ENCODE measurements at places on chromosomes 12 and 14. TPM values are rescaled to one million over a fixed set of nuclear protein-coding genes. Genes with fewer than 3 reads are reported as not detected.

GRCh38 chr12:51921017-51921725 lies 13.9 kb downstream of the ACVRL1 start:
- H3K4me1 ChIP-seq, result no peaks in the 10 kb centered on the region
- H3K4me3 ChIP-seq, result no peak overlapping the region
- DNase-seq, result peak; percentile 68

SLC16A7 gene
- total RNA-seq, result 60.2 TPM

DNA sequence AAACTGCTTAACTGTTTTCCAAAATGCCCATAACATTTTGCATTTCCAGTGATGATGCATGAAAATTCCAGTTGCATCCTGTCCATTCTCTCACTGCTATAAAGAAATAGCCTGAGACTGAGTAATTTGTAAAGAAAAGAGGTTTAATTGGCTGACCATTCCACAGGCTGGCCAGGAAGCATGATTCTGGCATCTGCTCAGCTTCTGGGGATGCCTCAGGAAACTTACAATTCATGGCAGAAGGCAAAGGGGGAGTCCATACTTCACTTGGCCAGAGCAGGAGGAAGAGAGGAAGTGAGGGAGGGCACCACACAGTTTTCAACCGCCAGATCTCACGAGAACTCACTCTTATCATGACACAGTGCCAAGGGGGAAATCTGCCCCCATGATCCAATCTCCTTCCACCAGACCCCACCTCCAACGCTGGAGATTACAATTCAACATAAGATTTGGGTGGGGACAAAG lies 18.2 kb upstream of the CLEC2D start:
- no peak overlapping the region for H3K4me3 ChIP-seq
- DNase-seq, result no peak
- H3K27ac ChIP-seq, result no peak overlapping the region
- no peaks in the 10 kb centered on the region for H3K36me3 ChIP-seq

- H3K27ac ChIP-seq, result no peak overlapping the region
- no peaks in the 10 kb centered on the region for H3K27me3 ChIP-seq
- no peak overlapping the region for H3K4me3 ChIP-seq
Measured at GRCh38 chr12:121345151-121345815, 6.9 kb downstream of the ANAPC5 start.

KRT6A gene
- not detected for total RNA-seq

GRCh38 chr12:87661786-87662377 lies 367.3 kb downstream of the C12orf50 start:
- no peaks in the 10 kb centered on the region for H3K27me3 ChIP-seq
- H3K4me3 ChIP-seq, result peak overlapping the region; percentile 26
- H3K4me1 ChIP-seq, result no peaks in the 10 kb centered on the region
- no peaks in the 10 kb centered on the region for H3K36me3 ChIP-seq
- no peak overlapping the region for H3K27ac ChIP-seq
- no peak for DNase-seq

- H3K4me3 ChIP-seq, result no peak overlapping the region
- no peak overlapping the region for H3K27ac ChIP-seq
- H3K4me1 ChIP-seq, result no peaks in the 10 kb centered on the region
- no peaks in the 10 kb centered on the region for H3K27me3 ChIP-seq
Measured at GRCh38 chr14:30706704-30707103, 84.6 kb downstream of the SCFD1 start.

DNA sequence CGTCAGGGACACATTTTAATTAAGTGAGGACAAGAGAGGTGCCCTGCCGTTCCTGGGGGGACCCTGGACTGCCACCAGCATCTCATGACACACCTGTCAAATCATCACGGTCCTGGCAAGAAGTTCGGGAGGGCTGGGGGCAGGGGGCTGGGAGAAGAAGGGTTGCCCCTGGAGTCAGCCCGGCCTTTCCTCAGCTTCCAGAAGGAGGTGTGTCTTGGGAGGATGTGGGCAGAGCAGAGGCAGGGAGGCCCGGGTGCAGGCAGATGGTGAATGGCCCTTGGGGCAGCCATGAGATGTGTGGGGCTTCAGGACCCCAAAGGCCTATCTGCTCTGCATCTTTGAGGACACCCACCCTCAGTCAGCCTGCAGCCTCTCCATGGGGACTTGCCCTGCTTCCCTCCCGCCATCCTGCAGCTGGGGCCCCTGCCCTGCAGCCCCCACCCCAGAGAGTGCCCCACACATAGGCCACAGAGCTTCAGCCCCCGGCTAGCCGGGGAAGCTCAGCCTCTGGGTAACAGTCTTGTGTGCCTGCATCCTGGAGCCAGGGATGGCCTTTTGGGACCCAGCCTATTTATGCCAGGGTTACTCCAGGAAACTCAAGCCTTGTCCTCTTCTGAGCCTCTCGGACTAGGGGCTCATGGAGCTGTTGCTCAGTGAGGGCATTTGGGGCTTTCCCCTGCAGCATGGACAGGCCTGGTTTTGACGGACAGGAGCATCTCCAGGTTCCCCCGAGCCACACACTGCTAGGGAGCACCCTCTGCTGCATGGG lies 178.5 kb downstream of the KIF26A start:
- H3K4me3 ChIP-seq, result no peak overlapping the region
- no peaks in the 10 kb centered on the region for H3K36me3 ChIP-seq
- no peak overlapping the region for H3K27ac ChIP-seq
- peak; percentile 58 for DNase-seq

- peaks cover 10% of the 10 kb centered on the region for H3K4me1 ChIP-seq
- peak within 1 kb of the TSS; percentile 94 for H3K27ac ChIP-seq
- DNase-seq, result peak; percentile 87
- peak within 1 kb of the TSS; percentile 99 for H3K4me3 ChIP-seq
Measured at GRCh38 chr12:8032242-8033152, at the start of gene FOXJ2. FOXJ2 (plus strand) TSS chr12:8032716; CDS start chr12:8039833, 7,117 bp downstream.

DNA sequence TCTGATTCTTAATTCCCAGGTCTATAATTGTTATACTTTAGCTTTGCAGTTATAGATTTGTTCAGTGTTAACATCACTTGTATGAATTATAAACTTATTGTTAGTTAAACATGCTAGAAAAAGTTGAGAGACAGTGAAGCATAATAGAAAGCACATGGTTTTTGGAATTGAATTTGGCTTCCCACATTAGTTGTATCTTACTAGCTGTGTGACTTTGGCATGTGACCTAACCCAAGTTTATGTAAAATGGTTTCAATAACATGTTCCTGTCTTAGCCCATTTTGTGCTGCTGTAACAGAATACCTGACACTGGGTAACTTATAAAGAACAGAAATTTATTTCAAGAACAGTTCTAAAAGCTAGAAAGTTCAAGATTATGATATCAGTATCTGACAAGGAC lies 146.3 kb downstream of the PDE3A start:
- DNase-seq, result no peak
- H3K4me1 ChIP-seq, result peaks cover 3% of the 10 kb centered on the region
- no peaks in the 10 kb centered on the region for H3K27me3 ChIP-seq

GRCh38 chr14:93319958-93320357 lies 12.9 kb downstream of the BTBD7 start:
- H3K27me3 ChIP-seq, result no peaks in the 10 kb centered on the region
- H3K36me3 ChIP-seq, result no peaks in the 10 kb centered on the region
- peaks cover 5% of the 10 kb centered on the region for H3K4me1 ChIP-seq
- H3K4me3 ChIP-seq, result no peak overlapping the region

- H3K27ac ChIP-seq, result no peak overlapping the region
- no peaks in the 10 kb centered on the region for H3K36me3 ChIP-seq
- peaks cover 1% of the 10 kb centered on the region for H3K4me1 ChIP-seq
- DNase-seq, result no peak
- H3K27me3 ChIP-seq, result no peaks in the 10 kb centered on the region
Measured at GRCh38 chr14:56487090-56487667, 92.4 kb upstream of the TMEM260 start.

HOXC6 gene
- 14.7 TPM for total RNA-seq

GRCh38 chr14:34620839-34621238 lies 9.1 kb downstream of the SNX6 start:
- H3K27me3 ChIP-seq, result no peaks in the 10 kb centered on the region
- H3K27ac ChIP-seq, result no peak overlapping the region
- H3K4me3 ChIP-seq, result no peak overlapping the region
- H3K4me1 ChIP-seq, result no peaks in the 10 kb centered on the region
- no peak for DNase-seq
- peaks cover 6% of the 10 kb centered on the region for H3K36me3 ChIP-seq

LALBA gene
- total RNA-seq, result not detected

- no peaks in the 10 kb centered on the region for H3K4me1 ChIP-seq
- H3K27ac ChIP-seq, result no peak overlapping the region
- H3K27me3 ChIP-seq, result no peaks in the 10 kb centered on the region
- no peaks in the 10 kb centered on the region for H3K36me3 ChIP-seq
- no peak overlapping the region for H3K4me3 ChIP-seq
Measured at GRCh38 chr12:117387832-117388231, 26.4 kb upstream of the NOS1 start.

DNA sequence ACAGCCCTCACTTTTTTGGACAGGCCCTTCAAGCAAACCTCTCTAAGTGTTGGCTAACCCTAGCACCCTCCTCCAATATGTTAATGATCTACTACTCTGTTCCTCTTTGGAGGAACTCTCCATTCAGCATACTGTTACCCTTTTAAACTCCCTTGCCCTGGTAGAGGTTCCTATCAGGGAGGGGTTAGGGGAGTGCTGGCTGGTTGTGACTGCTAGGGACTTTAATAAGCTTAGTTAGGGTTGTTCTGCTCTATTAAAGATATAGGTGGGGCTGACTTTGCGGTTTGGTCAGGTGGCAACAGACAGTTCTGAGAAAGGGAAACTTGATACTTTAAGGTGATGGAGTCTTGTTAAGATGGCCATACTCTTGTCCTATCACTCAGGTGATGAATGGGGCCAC lies 301.5 kb upstream of the FBXO33 start:
- H3K36me3 ChIP-seq, result no peaks in the 10 kb centered on the region
- no peak for DNase-seq
- no peak overlapping the region for H3K4me3 ChIP-seq
- no peaks in the 10 kb centered on the region for H3K27me3 ChIP-seq

- no peak for DNase-seq
- H3K27me3 ChIP-seq, result no peaks in the 10 kb centered on the region
- H3K36me3 ChIP-seq, result no peaks in the 10 kb centered on the region
- no peaks in the 10 kb centered on the region for H3K4me1 ChIP-seq
Measured at GRCh38 chr14:91228112-91229004, 16.1 kb downstream of the GPR68 start.

- peak overlapping the region; percentile 73 for H3K4me3 ChIP-seq
- no peak overlapping the region for H3K27ac ChIP-seq
- no peak for DNase-seq
- no peaks in the 10 kb centered on the region for H3K27me3 ChIP-seq
Measured at GRCh38 chr12:123363390-123363739, 1.3 kb downstream of the SBNO1 start.

KRT83 gene
- total RNA-seq, result not detected

DNA sequence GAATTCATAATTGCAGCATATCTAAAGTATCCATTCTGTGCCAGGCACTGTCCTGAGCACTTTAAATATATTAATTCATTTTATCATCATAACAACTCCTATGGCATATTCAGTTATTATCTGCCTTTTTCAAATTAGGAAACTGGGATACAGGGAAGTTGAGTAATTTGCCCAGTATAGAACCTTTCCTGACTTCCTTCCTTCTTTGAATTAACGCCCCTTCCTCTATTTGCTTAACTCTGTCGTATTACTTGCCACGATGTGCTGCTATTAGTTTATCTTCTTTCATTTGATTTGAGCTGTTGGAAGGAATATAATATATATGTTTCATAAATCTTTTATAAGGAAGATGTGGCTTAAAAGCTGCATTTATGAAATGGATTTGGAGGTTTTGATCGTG lies 25.4 kb upstream of the FAM177A1 start:
- H3K4me1 ChIP-seq, result no peaks in the 10 kb centered on the region
- H3K27ac ChIP-seq, result no peak overlapping the region
- no peak overlapping the region for H3K4me3 ChIP-seq
- H3K36me3 ChIP-seq, result peaks cover 4% of the 10 kb centered on the region

DNA sequence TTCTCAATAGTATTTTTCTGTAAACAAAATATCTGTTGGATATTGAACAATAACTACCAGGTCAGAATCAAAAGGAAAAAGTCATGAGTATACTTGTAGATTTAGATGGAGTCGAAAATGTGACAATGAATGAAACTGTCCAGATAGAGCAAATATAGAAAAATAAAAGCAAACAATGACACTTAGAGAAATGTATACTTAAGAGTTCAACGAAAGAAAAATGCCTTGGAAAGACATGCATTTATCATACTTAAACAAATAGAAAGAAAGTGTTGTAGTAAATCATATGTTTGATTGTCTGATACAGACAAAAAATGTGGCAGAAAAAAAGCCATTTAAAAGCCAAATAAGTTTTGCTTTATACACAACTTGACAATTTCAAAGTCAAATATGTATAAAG lies 571.2 kb upstream of the MGAT4C start:
- H3K4me1 ChIP-seq, result no peaks in the 10 kb centered on the region
- no peak overlapping the region for H3K27ac ChIP-seq
- H3K36me3 ChIP-seq, result no peaks in the 10 kb centered on the region
- no peak for DNase-seq
- H3K27me3 ChIP-seq, result no peaks in the 10 kb centered on the region

DNA sequence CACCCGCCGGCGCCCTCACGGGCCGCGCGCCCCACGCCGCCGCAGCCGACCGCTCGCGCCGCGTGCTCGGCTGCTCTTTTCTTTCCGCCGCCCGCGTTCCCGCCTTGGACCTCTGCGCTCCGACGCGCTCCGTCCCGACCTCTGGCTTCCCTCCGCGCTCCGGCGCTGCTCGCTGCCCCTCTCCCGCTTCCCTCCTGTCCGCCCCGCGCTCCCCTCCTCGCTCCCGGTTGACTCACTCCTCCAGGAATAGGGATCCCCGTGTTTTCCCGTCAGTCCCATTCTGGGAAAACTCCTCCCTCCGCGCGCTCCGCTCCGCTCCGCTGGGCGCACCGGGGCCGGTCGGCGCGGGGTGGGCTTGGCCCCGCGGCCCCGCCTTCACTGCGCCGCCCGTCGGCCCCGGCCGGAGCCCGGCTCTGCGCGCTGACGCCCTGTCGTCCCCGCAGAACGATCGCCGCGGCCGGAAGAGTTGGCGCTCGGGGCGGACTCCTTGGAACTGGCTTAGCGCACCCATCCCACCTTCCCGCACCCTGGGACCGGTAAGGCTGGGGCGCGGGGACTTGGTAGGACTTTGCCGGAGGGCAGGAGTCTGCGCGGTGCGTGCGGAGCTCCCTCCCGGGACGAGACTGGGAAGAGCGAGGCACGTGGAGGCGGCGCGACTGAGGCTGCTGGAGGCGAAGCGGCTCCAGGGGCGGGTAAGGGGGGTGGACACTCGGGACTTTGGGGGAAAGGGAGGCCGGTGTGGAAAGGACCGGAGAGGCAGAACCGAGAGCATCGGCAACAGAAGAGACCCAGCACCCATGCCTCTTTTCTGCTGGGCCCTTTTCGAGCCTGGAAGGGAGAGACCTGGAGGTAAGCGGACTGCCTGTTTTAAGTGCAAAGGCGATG lies 550 bp downstream of the TEAD4 start:
- H3K36me3 ChIP-seq, result no peaks in the 10 kb centered on the region
- no peaks in the 10 kb centered on the region for H3K27me3 ChIP-seq
- peak overlapping the region; percentile 81 for H3K27ac ChIP-seq
- peak overlapping the region; percentile 96 for H3K4me3 ChIP-seq
- DNase-seq, result peak; percentile 83
- no peaks in the 10 kb centered on the region for H3K4me1 ChIP-seq

DNA sequence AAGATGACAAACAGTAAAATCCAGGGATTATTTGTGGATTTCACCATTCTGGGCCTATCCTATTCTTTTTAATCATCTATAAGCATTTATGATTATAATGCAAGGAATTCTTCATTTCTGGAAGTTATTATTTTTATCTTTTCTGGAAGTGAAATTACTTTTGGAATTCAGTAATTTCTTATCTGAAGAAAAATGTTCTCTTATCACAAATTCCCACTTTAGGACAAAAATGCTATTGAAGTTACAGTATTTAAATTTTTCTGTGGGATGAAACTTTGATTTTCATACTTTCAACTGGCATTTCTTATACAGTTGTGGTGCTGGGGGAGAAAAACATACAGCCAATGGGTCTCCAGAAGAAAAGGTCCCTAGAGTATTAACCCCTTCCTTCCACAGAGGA lies 96.0 kb downstream of the CAND1 start:
- no peaks in the 10 kb centered on the region for H3K27me3 ChIP-seq
- H3K4me3 ChIP-seq, result no peak overlapping the region
- no peak overlapping the region for H3K27ac ChIP-seq

Measured in aorta (tissue), 5 donors.